Epithelial cell of prostate (primary cell): ENCODE measurements at places on chromosomes 3 and 15.

- DNase-seq: no peak
Observed at GRCh38 chr15:58257776-58258325, 119.7 kb downstream of the AQP9 start.

GRCh38 chr3:50170689-50171088 is 15.6 kb downstream of the SEMA3F start:
- no peak for DNase-seq

DNA sequence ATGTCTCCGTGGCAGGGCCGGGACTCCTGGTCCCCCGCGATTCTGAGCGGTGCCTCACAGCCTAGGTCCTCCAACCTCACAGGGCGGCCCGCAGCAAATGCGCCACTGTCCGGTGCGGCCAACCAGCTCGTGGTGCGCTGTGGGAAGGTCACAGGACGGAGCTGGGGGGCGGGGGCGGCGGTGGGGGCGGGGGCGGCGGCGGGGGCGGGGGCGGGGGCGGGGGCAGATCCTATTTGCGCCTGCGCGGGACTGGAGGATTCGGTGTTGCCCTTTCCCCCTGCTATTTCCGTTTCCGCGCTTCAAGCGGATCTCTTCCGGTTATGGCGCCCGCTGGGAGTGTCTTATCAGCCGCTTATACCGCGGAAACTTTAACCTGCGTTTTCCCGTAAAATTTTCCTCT is 106.7 kb upstream of the SNRPN start:
- no peak for DNase-seq

- no peak for DNase-seq
Observed at GRCh38 chr15:66234798-66235197, 18.8 kb downstream of the MEGF11 start.

DNA sequence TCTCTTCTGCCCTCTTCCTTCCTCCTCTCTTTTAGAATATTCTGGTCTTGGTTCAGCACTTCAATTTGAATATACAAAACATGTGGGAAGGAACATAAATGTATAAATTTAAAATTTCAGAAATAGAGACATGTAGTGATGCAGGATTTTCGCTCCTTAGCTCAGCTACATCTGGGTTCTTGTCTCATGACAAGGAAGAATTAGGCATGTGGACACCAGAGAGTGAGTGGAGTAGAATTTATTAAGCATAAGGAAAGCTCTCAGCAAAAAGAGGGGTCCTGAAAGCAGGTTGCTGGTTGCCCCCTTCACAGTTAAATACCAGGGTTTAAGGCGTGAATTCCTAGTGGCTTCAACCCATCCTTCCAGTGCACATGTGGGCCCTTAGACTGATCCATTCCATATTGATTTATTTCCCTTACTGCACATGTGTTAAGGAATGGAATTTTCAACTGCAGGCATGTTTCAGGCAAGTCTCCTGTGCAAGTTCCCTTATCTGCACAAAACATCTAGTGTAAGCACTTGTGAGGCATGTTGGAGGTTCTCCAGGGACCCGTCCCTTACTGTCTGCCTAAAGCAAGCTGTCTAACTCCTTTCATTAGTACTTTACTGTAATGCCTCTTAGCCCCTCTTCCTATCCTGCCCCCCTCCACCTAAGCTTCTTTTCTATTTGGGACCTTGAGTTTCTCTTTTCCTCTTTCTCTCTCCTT is 133.2 kb upstream of the STRIT1 start:
- peak; percentile 45 for DNase-seq

GRCh38 chr3:45104715-45105711 is 41.2 kb downstream of the CDCP1 start:
- no peak for DNase-seq

- no peak for DNase-seq
Observed at GRCh38 chr3:157065201-157065600, 94.7 kb downstream of the CCNL1 start.

DNA sequence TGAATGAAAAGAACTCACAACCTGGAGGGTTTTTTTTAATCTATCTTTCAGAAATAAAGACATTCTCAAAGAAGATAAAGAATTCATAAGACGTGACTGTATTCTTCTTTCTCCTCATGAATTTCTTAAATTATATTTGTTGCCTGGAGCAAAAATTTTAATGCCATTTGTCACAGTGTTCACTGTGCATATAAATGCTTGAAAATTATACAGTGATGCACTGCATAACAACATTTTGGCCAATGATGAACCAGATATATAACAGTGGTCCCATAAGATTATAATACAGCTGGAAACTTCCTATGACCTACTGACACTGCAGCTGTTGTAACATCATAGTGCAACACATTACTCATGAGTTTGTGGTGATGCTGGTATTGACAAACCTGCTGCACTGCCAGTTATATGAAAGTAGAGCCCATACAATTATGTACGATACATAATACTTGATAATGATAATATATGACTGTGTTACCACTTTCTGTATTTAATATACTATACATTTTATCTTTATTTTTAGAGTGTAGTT is 67.3 kb downstream of the P2RY1 start:
- DNase-seq: no peak

DNA sequence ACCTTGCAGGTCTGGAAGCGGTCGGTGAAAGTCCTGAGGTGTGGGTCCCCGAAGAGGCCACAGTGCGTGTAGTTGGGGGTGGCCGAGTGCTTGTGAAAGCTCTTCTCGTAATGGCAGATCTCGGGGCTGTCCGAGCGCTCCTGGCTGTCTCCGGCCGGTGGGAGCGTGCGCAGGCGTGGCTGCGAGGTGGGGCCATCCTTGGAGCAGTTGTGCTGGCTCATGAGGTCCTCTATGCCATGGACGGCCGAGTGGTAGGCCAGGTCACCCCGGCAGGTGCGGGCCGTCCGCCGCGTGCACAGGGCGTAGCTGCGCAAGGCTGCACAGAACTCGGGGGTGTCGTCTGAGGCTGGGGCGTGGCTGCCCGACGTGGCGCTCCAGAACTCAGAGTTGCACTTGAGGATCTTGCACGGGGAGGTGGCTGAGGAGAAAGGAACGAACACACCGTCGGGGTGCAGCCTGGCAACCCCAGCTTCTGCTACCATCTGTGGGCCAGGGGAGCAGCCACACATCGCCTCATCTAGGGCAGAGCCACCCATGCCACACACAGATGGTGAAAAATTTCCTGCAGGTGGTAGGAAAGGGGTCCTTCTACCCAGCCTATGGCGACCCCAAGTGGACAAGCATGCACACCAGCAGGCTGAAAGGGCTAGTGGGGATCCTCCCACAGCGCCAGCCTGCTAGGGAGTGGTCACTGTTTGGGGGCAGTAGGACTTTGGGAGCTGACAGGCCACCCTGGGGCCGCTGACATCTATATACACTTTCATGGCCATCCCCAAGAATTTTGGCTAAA is 36.7 kb downstream of the RGMA start:
- no peak for DNase-seq

DNA sequence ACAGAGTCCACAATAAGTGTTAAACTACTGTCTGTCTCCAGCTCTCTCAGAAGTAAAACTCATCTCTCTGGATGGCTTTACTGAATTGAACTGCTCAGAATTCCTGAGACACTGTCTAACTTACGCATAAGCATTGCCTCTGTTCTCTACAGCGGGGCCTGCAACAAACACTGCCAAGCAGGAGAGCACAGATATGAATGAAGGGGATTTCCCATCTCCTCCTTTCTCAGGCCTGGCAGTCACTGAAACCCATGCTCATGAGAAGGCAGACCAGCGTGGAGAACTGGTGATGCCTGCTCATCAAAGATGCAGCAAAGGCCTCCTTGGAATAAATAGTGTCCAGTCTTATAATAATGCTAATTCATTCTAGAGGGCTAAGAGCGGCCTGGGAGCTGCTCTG is 10.3 kb downstream of the RASGRP1 start:
- DNase-seq: no peak

- DNase-seq: no peak
Observed at GRCh38 chr3:107308716-107309115, 68.5 kb upstream of the CCDC54 start.

GRCh38 chr15:70501849-70502248 is 261.5 kb downstream of the UACA start:
- no peak for DNase-seq

DNA sequence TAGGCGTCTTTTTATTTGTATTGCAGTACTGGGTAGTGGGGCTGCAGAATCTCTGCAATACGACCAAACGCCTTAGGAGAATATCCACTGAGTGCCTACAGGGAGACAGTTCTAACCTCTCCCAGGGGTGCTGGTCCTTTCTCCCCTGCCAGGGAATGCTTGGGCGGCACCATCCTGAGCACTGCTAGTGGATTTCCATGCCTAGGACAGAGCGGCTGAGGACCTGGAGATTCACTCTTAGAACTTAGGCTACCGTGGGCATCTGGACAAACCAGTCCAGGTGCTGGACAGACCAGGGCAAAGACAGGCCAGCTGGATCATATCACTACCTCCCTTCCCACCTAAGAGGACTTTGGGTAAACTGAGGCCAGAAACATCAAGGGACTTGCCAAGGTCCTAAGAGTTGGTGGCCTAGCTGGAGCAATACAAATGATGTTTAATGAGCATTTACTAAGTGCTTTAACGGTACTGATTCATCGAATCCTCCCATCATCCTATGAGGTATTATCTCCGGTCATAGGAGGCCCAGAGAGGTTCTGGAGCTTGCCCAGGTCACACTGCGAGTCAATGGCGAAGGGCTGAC is 902 bp downstream of the TMEM44 start:
- DNase-seq: no peak

DNA sequence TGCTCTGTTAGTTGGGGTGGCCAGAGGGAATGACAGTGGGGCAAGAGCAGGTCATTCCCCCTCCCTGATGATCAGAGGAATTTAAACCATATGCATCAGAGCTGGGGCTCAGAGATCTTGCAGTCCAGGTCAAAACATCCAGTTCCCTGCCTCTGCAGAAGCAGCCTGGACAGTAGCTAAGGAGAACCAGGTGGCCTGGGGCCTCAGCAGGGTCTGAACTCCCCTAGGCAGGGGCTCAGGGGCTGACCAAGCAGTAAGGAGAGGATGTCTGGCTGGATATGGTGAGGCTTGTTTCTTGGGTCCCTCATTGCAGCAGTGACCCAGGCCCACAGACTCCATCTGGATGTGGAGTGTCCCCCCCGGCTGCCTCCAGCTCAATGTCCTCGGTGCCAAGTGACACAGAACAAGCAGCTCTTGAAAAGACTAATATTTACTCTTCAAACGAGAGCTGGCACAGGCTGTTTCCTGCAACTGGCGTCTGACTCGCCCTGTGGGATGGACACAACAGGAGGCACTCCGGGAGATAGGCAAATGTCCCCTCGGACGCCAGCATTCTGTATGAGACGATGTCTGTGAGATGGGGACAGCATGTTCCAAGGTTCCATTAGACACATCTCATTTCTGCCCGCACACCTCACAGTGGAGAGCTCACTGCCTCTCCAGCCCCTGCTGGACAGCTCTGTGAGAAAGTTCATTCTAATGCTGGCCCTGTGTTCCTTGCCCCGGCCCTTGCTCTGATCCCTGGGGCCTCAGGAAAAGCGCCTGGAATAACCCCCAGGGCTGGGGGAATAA is 37.1 kb downstream of the SEC22C start:
- no peak for DNase-seq

DNA sequence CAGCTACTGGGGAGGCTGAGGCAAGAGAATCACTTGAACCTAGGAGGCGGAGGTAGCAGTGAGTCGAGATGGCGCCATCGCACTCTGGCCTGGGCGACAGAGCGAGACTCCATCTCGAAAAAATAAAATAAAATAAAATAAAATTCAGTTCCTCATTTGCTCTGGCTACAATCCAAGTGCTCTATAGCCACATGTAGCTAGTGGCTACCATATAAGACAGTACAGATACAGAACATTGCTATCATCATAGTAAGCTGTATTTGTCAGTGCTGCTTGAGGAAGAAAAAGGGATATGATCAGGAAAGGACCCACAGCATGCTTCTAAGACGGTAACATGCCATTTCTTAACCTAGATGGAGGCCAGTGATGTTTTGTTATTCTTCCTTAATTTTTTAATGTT is 88.7 kb upstream of the CDAN1 start:
- no peak for DNase-seq

- no peak for DNase-seq
Observed at GRCh38 chr3:53180305-53181023, 19.5 kb downstream of the PRKCD start.
